ENCODE measurements at places on chromosomes 16 and 17. TPM values are rescaled to one million over a fixed set of nuclear protein-coding genes. Genes with fewer than 3 reads are reported as not detected.
A peak's percentile ranks its signal among the peaks of the same experiment; 100 is the strongest.

DNA sequence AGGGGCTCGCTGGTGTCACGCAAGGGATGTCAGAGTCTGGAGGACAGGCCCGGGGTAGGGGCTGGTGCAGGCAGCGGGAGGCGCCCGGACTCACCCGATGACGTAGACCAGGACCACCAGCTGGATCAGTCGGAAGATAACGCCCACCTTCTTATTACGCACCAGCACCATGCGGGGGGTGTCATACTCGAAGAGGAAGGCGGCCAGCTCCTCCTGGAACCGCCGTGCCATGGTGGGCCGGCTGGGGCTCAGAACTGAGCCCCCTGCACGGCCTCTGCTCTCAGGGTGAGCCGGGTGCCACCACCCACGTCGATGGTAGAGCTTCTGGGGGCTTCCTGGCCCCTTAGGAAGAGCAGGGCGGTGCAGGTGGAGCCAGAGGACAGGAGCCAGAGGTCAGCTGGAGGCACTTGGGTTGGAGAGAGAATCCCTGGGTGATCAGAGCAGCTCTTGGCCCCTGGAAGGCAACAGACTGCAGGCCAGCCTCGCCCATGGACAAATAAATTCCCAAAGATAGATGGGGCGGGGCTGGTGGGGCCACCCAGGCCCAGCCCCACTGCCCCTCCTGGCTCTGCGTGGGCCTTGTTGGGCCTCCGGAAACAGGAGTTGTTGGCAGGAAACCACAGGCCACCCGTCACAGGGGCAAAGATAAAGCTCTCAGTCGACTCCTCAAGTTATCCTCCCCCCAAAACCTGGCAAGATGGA is at the start of gene P2RX1:
Gene P2RX1, minus strand, starts transcription at position 471 of the 702 bp plus-strand sequence. Its CDS starts 240 bp downstream, at position 231.
- DNase-seq, result peak; percentile 90

Gene ZNF778
- 11.2 TPM for total RNA-seq

GRCh38 chr16:53320992-53321391 is 113.3 kb upstream of the RBL2 start:
- DNase-seq, result no peak

- DNase-seq, result no peak
These were observed 7.7 kb downstream of the ZNF207 start for GRCh38 chr17:32357615-32358014.

GRCh38 chr17:45016237-45016636 is 35.2 kb downstream of the DCAKD start:
- no peak for DNase-seq

- no peak for DNase-seq
These were observed 407.6 kb downstream of the MAF start for GRCh38 chr16:79192904-79193303.

GRCh38 chr17:17922070-17922614 is 50.1 kb downstream of the TOM1L2 start:
- DNase-seq, result no peak

Gene ZNF423
- 6.4 TPM for total RNA-seq

Gene FAM234A
- 51.1 TPM for total RNA-seq

DNA sequence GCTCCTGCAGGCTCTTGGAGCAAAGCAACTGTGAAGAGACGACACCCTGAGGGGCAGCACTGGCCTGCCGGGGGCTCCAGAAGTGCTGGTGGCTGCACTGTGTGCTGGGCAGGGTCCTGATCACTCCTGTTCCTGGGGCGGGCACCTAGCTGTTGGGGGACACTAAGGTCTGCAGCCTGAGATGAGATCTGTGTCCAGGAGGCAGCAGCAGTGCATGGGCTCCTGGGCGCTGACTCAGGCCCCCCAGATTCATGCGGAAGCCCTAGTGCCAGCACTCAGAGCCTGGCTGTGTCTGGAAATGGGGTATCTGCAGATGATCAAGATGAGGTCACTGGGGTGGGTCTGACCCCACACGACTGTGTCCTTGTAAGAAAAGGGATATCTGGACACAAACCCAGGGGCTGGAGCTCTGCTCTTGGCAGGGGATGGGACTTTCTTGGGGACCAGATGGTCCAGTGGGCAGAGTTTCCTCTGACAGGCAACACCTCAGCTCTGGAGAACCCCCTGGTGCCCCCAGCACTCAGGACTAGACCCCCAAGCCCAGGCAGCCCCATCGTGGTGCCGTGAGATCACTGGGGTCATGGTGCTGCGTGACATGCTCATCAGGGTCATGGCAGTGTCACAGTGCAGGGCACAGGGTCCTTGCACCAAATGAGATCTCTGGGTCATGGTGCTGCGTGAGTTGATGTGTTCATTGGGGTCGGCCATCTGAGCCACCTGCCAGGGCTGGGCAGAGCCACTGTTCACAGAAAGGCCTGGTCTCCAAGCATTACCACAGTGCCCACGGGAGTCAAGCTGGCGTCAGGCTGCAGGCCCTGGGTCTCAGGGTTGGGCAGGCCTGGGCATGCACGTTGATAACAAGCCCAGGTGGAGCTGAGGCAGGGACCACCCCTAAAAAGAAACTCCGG is 9.5 kb downstream of the FAAP100 start:
- DNase-seq, result no peak

DNA sequence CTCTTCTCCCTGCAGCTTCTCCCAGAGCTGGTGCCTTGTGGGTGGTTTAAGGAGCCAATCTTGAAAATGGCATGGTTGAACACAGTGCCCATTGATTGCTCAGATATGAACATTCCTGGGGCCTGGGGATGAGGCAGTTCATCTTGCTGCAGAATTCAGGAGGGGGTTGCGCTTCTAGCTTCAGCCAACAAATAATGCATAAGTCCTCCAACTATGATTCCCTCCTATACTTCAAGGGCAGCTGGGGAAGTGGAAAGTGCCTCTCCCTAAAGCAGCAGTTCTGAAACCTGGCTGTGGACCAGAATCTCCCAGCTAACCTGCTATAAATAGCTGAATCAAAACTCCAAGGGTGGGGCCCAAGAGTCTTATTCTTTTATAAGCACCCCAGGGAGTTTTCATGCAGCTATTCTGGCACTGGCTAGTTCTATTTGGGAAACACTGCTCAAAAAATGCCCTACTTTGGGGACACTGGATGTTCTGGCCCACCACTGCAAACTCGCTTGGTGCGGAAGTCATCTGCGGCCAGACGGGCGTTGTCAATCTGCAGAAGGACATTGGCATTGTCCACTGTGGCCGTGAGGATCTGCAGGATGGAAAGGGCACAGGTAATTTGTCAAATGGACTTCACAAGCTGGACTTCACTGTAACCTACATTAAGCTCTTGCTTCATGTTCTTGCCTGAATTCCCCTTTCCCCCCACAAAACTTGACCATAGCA is 130.3 kb downstream of the CCDC144A start:
- DNase-seq, result no peak

GRCh38 chr17:49509588-49509917 is 14.5 kb downstream of the NGFR start:
- DNase-seq, result no peak

- DNase-seq, result no peak
These were observed 1.6 kb upstream of the CYBC1 start for GRCh38 chr17:82452162-82452561.

DNA sequence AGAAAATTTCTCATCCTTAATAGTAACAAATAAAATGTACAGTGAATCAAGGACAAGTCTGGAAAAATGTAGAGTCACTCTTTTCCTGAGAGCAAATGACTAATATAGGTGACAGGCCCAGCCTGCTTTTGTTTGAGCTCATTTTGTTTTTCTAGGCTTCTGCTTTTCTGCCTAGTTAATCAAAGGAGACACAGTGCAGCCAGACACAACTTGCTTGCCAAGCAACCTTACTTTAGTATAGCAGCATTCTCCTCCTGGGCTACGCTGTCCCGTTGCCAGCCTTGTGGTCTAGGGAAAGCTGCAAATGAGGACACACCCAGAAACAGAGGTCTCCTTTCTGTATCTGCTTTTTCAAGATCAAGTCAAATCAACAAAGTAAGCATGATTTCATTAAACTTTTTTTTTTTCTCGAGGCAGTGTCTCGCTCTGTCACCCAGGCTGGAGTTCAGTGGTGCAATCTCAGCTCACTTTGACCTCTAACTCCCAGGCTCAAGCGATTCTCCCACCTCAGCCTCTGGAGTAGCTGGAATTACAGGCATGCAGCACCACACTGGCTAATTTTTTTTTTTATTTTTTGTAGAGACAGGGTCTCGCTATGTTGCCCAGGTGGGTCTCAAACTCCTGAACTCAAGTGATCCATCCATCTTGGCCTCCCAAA is 17.2 kb downstream of the GINS3 start:
- DNase-seq, result no peak

DNA sequence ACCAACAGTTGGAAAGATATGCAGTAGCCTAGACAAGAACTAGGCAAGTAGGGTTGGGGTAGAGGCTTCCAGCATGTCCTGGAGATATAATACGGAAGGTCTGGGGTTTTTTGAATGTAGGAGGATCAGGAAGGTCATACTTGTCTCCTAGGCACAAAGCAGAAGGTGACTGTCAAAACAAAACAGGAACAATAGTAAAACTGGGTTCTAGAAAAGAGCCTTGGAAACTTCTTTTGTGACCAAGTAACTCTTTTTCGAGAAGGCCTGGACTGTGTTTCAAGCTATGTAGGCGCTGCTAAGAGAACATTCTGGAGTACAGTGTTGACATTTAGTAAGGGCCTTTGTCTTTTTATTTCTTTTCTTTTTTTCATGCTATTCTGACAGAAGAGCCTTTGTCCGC is 26.9 kb upstream of the TENT4B start:
- DNase-seq, result no peak

DNA sequence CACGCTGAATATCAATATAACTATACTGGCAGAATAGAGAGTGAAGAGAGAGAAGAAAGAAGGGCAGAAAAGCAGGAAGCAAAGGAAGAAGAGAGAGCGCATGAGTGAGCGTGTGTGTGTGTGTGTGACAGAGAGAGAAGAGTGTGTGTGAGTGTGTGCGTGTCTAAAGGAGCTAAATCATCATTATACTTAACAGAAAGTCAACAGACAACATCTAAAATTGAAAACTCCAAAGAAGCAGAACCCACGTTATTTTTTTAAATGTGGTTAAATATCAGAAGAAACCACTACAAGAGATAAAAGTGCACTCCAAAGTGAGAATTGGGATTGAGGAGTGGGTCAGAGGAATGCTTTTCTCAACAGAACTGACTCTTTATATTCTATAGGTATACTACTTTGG is 77.2 kb downstream of the BRIP1 start:
- DNase-seq, result no peak

GRCh38 chr17:34771891-34772290 is 189.4 kb downstream of the CCT6B start:
- no peak for DNase-seq

DNA sequence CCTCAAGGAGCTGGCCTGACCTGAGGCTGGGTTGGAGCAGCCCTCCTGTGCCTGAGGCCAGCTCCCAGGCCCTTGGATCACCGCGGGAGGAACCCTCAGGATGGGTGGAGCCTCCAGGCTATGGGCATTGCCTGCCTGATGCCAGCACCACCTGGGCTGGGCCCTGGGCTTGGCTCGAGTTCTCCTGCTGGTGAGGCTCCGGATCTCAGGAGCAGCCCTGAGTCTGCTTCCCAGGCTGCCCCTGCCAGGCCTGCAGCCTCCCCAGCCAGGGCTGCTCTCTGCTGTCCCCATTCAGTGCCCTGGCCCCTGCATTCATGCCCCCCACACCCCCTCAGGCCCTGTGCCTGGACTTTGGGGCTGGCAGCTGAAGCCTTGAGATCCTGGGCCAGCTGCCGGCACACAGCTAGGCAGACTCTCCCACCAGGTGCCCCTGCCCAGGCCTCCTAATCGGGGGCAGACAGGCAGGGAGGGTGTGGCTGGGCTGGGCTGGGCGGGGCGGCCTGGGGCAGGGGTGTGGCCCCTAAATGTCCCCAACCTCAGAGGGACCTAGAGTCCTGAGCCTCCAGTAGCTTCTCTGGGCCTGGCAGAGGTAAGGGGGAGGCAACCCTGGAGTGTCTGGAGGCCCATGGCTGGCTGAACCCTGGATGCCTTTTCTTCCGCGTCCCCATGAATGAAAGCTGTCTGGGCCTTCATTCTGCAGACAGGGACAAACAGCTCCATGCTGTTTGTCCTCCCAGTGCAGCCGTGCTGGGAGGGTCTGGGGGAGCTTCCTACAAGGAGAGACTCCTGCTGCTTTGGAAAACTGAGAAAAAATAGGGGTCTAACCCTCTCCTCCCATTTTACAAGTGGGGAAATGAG is 1.1 kb upstream of the PIGQ start:
- DNase-seq, result no peak
